CD4-positive, alpha-beta T cell treated with Interleukin-15 for 1 hour (primary cell): ENCODE measurements at places on chromosomes 16 and 17.

DNA sequence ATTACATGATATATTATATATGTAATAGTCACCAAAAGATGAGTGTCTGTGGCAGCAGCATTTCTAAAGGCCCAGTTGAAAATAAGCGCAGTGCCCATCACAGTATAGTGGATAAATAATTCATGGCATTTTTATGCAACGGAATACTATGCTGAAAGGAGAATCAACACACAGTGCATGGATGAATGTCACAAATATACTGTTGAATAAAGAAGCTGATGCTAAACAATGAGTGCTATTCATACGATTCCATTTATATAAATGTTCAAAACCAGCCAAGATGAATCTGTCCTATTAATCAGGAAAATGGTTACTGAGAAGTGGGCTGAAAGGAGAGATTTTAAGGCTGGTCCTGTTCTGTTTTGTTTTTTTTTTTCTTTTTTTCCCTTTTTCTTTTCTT is 61.6 kb downstream of the HSD17B2 start:
- DNase-seq, result no peak

DNA sequence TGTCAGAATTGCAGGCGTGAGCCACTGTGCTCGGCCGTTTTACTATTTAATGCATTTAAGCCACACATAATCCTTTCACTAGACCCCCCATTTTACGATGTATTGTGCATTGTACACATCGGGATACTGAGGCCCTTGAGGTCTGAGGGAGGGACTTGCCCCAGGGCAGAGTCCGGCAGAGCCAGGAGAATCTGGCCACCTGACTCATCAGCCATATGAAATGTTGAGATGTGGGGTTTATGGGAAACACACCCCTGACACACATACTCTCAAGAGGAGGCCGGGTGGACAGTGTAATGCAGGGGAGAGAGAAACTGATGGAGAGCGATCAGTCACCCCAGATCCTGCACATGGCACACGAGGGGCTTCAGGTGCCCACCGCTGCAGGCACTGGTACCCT is 196.6 kb downstream of the ZNF423 start:
- no peak for DNase-seq

DNA sequence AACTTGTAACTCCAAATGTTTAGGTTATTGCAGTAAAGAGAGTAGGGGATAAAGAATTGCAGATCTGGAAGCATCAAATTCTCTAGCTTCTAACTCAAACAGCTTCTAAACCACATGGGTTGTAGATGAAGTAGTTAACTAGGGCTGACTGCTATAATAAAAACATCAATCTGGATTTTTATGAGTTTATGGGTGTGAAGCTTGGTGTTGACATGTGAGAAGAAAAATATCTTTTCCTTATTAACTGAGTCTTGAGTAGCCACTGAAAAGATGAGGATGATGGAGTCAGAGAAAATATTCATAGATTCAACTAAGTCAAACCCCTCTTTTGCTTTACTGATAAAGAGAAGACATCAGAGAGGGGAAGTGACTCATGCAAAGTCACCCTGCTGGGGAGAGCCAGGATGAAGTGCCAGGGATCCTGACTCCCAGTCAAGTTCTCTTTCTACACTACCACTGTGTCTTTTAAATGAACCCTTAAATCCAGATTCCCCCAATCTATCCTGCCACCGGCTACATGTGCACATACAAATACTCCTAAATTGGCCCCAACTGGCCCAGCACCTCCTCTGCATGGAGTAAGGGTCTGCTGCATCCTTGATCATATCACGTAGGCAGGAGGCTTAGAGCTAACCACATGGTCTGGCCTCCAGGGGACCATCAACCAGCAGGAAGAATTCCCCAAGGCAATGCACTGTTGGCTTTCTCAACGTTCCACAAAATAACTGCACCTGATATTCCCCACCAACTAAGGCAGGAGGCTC is 264.0 kb upstream of the CCL2 start:
- DNase-seq, result no peak

DNA sequence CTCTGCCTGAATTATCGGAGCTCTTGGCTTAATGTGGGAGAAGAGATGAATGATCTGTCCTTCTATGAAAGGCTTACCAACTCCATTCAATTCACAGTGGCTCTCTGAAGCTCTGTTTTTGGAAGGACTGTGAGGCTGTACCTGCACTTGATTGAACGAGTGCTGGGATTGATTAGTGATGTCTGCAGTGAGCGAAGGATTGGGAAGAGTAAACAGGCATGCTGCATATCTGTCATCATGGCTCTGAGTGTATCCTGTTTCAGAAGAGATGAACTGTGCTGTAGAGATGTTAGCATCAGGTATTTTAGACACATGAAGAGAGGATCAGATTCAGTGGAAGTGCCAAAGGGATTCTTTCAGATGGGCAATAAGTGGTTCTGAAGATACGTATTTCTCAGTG is 564.0 kb downstream of the MAF start:
- no peak for DNase-seq
